ENCODE measurements at places on chromosomes 3 and 15. TPM values are rescaled to one million over a fixed set of nuclear protein-coding genes. Genes with fewer than 3 reads are reported as not detected.

DNA sequence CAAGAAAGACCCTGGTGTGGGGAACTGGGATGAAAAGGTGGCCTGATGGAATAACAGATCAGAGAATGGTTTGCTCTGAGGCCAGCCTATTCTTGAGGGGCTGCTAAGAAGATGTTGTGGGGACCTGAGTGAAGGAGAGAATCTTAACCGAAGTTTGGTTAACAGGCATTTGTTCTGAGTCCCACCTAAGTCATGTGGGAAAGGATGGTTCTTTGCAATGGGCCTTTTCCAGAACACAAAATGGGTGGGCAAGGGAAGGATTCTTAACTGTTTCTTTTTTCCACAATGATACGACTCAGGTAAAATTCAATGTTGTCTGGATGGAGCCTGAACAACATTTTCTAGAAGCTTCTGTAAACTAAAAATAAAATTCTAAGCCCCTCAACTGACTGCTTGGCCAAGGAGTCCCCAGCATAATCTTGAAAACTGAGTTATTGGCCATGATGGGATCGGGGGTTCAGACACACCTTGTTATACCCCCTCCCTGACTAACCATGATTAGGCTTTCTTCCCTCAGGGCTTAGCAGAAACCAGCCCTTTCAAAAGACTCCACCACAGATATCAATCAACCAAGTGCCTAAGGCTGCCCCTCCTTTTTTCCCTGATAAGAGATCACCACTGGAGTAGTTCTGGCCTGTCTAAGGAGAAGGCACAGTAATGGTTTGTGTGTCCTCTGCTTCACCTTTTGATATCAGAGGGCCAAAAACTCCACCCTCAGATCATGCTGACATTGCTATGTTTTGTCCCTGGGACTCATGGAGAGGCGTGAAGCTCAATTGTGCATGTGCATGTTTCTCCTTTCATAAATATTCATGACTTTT is 30.1 kb downstream of the SCN11A start:
- DNase-seq: no peak

- DNase-seq: peak; percentile 50
Observed at GRCh38 chr3:149967086-149967685, 3.5 kb downstream of the PFN2 start.

DNA sequence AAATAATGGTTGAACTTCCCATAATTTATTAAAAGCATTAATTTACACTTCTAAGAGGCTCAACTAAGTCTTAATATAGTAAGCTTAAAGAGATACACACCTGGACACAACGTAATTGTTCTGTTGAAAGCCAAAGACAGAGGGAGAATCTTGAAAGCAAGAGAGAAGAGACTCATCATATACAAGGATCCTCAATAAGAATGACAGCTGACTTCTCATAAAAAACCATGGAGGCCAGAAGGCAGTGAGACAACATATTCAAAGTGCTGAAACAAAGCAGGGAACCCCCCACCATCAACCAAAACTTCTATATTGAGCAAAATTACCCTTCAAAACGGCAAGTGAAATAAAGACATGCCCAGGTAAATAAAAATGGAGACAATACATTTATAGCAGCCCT is 16.6 kb upstream of the GABRG3 start:
- DNase-seq: no peak

DNA sequence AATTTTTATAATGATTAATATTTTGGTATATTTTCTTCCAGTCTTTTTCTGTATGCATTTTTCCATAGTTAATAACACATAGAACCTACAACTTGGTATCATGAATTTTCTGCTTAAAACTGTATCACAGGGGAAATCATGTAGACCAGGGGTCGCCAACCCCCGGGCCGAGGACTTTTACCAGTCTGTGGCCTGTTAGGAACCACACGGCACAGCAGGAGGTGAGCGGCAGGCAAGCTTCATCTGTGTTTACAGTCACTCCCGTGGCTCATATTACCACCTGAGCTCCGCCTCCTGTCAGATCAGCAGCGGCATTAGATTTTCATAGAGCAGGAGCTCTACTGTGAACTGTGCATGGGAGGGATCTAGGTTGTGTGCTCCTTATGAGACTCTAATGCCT is 54.7 kb downstream of the RPL22L1 start:
- DNase-seq: no peak

GRCh38 chr3:143895805-143896204 is 47.5 kb upstream of the SLC9A9 start:
- DNase-seq: no peak

DNA sequence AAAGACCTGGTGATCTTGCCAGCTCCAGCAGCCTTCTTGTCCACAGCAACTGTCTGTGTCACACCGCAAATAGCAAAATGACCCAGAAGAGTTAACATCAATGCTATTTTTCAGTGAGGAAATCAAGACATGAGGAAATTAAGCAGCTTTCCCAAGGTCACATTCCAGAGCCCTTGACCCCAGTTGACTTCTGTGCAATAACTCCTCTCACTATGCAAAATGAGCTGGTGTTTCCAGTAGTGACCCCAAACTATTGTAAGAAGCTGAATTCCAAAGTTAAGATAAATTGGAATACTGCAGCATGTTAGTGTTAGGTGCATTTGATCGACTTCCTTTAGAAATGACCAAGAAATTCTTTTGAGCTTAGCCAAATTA is 172.8 kb upstream of the SNTN start:
- no peak for DNase-seq

DNA sequence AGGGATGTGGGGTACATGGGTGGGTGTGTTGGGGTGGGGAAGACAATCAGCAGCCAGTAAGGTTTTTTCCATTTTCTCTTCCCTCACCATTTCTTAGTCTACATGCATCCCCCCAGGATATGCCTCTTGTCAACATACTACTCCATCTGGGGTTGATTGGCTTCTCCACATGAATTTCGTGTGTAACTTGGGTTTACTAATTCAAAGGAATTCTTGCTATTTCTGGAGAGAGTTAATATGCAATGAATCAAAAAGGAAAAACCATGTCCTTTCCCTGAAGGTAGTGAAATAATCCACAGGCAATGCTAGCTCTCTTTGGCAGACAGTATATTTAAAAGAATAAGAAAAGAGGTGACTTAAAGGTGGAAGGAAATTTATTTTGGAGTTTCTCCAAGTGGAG is 198.4 kb downstream of the EBLN2 start:
- DNase-seq: no peak

DNA sequence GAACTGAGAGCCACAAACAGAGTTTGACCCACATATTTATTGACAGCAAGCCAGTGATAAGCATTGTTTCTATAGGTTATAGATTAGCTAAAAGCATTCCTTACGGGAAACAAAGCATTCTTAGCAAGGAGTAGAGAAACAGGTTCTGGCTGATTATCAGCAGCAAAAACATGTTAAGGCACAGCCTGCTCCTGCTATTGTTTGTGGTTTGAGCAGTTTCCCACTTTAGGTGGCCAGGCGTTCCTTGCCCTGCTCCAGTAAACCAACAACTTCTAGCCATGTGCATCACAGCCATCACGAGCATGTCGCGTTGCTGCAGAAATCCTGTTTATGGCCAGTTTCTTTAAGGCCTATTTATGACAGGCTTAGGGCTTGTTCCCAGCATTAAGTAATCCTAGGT is 44.7 kb upstream of the C2CD4B start:
- no peak for DNase-seq

DNA sequence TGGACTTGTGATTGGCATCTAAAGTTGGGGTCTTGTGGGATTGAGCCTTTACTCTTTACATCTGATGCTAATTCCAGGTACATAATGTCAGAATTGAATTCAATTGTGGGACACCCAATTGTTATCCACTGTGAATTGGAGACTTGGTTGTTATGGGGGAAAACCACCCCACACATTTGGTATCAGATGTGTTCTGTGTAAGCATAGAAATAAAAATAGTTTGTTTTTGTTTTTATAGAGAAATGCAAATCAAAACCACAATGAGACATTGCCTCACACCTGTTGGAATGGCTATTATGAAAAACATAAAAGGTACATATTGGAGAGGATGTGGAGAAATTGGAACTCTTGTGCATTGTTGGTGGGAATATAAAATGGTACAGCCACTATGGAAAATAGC is 58.5 kb downstream of the CPA3 start:
- no peak for DNase-seq

- no peak for DNase-seq
Observed at GRCh38 chr15:60371175-60372051, 26.4 kb downstream of the ANXA2 start.

DNA sequence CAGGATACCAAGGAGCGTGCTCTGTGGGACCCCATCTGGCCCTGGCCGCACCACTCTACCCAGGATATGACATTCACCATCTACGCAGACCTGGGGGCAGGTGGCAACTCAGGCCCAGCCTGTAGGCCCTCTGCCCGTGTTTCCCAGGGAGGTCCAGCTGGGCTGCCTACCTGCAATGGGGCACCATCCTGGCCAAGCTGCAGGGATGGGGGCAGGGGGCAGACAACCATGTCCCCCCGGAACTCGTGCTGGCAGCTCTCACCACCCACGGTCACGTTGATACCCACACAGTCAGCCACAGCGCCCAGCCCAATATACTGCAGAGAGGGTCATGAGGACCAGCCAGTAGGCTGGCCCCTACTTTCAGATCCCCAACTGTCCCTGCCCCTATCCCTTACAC is 7.9 kb downstream of the MST1R start:
- DNase-seq: no peak

DNA sequence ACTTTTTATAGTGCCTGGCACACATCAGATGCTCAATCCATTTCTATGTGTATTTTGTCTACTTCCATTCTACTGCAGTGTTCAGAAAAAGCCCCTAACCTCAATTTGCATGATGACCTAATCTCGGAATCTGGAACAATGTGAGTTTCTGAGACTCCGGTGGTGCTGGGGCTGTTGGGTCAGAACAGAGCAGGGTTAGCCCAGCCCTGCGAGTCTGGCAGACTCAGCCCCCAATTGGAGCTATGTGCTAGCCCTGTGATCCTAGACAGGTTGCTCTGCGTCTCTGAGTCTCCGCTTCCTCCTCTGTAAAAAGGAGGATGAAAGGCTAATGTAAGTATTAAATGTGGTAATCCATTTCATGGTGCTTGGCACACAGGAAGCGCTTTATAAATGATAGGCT is 95.0 kb upstream of the ICE2 start:
- DNase-seq: no peak

DNA sequence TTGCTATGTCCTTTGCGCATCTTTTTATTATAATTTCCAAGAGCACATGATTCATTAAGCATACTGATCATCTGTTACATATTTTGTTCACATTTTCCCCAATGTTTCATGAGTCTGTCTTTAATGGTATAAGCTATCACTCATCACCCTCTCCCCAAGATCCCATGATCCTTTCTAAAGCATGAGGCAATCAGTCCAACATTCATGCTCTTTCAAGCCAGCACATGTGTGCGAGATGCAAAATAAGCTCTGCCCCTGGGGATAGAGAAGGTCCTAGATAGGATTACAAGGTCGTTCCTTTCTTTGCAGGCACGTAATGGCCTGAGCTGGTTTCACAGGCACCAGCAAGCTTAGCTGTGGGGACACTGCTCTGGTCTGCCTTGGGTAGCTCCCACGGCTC is 32.2 kb upstream of the B3GNT5 start:
- no peak for DNase-seq

GRCh38 chr3:193980326-193980725 is 155.6 kb upstream of the HES1 start:
- DNase-seq: no peak

DNA sequence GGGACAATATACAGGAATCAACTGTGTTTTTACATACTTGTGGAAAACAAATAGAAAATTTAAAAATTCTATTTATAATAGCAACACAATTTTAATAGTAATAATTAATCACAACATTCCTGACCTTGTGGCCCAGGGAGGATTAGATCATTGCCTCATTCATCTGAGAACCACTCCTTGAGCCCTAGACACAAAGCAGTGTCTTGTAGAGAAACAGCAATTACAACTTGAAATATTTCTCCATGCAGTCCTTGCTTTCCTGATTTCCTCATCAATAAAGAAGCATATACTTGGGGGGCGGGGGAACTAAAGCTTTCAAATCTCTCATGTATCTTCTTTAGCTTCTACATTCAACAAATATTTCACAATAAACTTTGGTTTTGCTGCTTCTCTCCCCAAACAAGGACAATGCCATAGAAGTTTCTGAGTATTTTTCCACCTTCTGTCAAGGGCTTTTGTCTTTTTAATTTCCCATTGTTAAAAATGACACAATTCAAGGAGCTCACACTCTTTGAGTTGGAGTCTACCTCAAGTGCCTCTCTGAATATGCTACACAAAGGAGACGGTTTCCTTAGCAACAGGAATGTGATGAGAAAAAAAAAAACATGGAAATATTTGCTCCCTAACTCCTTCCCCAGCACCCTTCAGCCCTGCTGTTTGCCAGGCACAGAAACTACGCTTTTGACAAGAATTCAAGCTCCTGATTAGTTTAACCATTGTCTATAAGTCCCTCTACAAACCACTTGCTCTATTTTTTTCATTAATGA is 118.8 kb downstream of the ARPP21 start:
- DNase-seq: no peak

DNA sequence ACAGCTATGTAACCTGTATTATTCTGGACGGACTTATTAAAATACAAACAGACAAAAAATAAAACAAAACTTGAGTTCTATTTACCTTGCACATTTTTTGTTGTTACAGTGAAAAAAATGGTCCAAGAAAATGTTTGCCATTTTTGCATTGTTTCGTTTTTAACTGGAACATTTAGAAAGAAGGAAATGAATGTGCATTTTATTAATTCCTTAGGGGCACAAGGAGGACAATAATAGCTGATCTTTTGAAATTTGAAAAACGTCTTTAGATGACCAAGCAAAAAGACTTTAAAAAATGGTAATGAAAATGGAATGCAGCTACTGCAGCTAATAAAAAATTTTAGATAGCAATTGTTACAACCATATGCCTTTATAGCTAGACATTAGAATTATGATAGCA is 17.1 kb downstream of the LMOD3 start:
- no peak for DNase-seq

GRCh38 chr15:93050648-93051047 is 38.4 kb downstream of the RGMA start:
- DNase-seq: no peak

- no peak for DNase-seq
Observed at GRCh38 chr3:141699324-141699723, 38.8 kb upstream of the RNF7 start.

The MRAS gene
- 24.3 TPM for polyA plus RNA-seq

The EXD1 gene
- polyA plus RNA-seq: not detected

The MEIS2 gene
- polyA plus RNA-seq: 39.8 TPM

The RAB6B gene
- 7.1 TPM for polyA plus RNA-seq

The ZNF35 gene
- 11.5 TPM for polyA plus RNA-seq

The PAK6 gene
- 8.8 TPM for polyA plus RNA-seq

The NR2E3 gene
- polyA plus RNA-seq: 0.59 TPM

The SNRK gene
- 63.6 TPM for polyA plus RNA-seq

The GOLGA8J gene
- polyA plus RNA-seq: 2.4 TPM

The ARHGEF3 gene
- polyA plus RNA-seq: 22.8 TPM

The SLC25A20 gene
- polyA plus RNA-seq: 12.3 TPM

The IL17RC gene
- 42.6 TPM for polyA plus RNA-seq

The RGMA gene
- polyA plus RNA-seq: 16.9 TPM

The KNSTRN gene
- 41.5 TPM for polyA plus RNA-seq

The POPDC2 gene
- 4.7 TPM for polyA plus RNA-seq

The TGM5 gene
- not detected for polyA plus RNA-seq

The SLC24A5 gene
- 0.31 TPM for polyA plus RNA-seq

The CCDC14 gene
- polyA plus RNA-seq: 305 TPM
